ENCODE measurements at places on chromosomes 2 and 18.

- peak; percentile 85 for DNase-seq
These were observed 6.8 kb downstream of the ZFP36L2 start for GRCh38 chr2:43219383-43220228.

- DNase-seq = no peak
These were observed 68.2 kb downstream of the DCDC2C start for GRCh38 chr2:3771576-3771975.

DNA sequence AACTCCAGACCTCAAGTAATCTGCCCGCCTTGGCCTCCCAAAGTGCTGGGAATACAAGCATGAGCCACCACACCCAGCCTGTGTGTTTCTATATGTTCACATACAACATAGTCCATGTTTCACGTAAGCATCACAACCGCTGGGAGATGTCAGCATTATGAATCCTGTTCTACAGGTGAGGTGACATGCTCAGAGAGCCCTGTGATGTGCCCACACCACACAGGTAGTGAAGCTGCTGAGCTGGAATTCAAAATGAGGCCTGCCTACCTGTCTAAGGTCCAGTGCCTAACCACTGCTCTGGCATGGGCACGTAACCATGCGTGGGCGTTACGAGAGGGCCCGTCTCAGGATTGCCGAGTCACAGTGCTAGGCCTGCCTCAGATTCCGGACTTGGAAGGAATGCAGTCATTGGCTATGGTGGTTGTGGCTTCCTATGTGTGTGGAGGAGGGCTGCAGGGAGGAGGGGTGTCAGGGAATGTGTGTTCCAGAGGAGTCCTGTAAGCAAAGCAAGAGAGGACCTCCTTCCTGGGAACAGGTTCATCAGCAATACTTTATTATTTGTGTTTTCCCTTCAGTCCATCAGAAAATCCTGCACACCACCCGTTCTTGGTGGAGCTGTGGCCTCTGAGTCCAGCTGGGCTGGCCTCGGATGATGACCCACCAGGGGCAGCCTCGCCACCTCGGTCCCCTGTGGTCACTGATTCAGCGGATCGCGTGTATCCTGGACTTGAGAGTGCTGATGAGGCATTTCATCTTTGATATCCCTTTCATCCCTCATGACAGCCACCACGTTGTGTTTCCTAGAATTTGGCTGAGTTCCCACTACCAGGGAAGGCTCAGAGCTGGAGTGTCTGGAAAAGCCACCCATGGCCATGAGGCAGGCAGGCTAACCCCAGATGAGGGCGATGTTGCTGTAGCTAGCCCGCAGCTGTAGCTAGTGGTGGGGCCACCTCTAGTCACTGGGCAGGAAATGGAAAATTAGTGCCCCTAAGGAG, 31.1 kb downstream of the HK2 start:
- DNase-seq = no peak

GRCh38 chr2:218437969-218438368, 19.0 kb downstream of the VIL1 start:
- DNase-seq = no peak

GRCh38 chr2:6181525-6181924, 489.3 kb downstream of the SOX11 start:
- DNase-seq = peak; percentile 50

DNA sequence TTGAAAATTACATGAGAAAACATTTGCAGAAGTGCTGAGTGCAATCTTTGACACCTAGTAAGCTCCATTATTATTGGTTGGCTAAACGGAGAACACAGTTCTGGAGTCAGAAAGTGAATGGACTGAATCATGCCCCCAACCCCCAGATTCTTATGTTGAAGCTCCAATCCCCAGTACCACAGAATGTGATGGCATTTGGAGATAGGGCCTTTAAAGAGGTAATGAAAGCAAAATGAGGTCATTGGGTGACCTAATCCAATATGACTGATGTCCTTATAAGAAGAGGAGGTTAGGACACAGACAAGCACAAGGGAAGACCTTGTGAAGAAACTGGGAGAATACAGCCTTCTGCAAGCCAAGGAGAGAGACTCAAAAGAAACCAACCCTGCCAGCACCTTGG, 200.9 kb upstream of the EPAS1 start:
- no peak for DNase-seq

GRCh38 chr2:239904496-239904895, 120.6 kb downstream of the NDUFA10 start:
- no peak for DNase-seq

DNA sequence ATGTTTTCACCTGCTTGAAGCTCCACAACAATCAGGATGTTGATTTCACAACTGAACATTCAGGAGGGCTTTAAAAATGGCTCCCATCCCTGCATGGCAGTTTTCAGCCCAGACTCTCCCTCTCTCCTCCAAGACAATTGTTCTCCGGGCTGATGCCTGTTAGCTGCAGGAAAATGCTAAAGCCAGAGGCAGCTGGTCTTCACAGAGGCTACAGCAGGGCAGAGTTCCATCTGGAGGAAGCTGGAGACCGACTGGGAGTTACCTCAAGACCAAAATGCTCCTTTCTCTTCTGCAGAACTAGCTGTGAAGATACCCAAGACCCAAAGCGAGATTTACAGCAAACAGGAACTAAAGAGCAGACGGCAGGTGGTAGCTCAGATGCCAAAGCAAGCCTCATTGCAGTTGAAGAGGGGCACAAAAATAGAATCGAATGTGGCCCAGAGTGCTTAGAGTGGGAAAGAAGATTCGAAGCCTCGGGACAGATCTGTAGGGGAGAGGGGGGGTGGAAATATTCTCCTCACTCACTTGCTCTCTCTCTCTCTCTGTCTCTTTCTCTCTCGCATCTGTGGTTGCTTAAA, 423.6 kb downstream of the ZNF521 start:
- DNase-seq = no peak

- DNase-seq = no peak
These were observed 7.9 kb downstream of the EFHD1 start for GRCh38 chr2:232641153-232641848.

- no peak for DNase-seq
These were observed 403 bp downstream of the COL4A3 start for GRCh38 chr2:227164763-227165291.

DNA sequence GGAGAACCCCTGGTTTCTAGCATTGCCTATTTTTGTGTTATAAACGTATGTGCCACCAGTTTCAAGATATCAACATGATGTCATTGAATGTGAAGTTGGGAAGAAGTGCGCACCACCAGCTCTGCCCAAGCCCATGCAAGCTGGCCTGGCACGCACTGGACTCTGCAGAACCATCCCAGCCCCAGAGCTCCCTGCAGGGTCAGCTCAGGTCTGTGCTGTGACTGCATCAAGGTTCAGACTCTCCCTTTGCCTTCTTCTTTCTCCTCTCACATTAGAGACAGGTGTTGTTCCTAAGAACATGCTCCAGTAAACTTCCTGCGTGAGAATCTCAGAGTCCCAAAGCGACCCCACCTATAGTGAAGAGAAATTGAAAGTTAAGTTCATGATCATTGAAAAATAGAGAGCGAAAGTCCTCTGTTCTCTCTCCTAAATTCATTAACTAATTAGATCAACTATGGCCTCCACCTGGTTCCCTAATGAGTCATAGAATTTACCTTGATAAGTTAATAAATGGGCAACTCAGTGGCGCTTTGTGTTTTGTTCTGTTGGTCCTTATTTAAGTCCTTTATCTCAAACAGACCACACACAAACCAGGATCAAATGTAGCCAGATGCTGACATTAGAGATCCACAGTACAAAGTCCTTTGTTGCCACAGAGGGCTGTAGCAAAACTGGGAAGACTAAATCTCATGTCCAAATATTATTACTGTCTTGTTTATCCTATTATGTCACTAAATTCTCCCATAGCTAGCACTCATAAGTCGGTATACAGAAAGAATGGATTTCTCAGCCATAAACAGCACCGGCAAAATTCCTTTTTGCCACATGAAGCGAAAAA, 432.3 kb downstream of the STK39 start:
- DNase-seq = no peak

GRCh38 chr2:28658369-28658768, 93.3 kb upstream of the PPP1CB start:
- DNase-seq = no peak

GRCh38 chr2:117953231-117953630, 60.6 kb downstream of the CCDC93 start:
- no peak for DNase-seq

GRCh38 chr2:33215299-33215698, 261.1 kb upstream of the RASGRP3 start:
- DNase-seq = peak; percentile 78

GRCh38 chr2:207274530-207275189, 108.9 kb upstream of the KLF7 start:
- no peak for DNase-seq

GRCh38 chr2:205076405-205076804, 531.1 kb downstream of the PARD3B start:
- no peak for DNase-seq

- DNase-seq = no peak
These were observed 108.8 kb upstream of the HAAO start for GRCh38 chr2:42901076-42901640.

- DNase-seq = no peak
These were observed 50.2 kb downstream of the UNC80 start for GRCh38 chr2:209821806-209822205.

DNA sequence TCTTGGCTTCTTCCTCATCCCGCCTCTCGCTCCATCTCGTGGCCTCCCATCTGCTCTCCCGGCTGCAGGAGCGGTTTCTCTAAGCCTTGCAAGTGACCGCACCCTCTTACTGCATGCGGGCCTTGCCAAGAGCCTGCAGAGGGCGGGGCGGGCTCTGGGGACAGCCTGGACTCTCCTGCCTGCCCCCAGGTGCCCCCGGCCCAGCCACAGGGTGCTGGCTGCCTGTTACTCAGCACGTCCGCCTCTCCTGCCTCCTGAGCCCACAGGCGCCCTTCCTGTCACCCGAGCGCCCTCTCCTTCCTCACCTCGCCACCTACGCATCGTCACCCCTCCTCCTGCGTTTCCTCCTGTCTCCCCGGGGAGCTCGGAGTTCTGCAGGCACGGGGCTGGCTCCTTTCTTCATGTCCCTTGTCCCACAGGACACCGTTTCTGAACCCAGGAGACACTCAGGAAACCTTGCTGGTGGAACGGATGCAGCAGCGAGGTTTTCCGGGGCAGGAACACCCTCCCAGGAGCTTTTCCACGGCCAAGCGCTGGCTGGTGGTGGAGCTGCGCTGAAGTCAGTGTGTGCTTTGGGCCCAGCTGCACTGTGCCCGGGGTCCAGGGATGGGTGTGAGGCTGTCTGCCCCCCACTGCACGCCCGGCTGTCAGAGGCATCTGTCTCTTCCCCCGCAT, 28.5 kb downstream of the HPCAL1 start:
- no peak for DNase-seq

DNA sequence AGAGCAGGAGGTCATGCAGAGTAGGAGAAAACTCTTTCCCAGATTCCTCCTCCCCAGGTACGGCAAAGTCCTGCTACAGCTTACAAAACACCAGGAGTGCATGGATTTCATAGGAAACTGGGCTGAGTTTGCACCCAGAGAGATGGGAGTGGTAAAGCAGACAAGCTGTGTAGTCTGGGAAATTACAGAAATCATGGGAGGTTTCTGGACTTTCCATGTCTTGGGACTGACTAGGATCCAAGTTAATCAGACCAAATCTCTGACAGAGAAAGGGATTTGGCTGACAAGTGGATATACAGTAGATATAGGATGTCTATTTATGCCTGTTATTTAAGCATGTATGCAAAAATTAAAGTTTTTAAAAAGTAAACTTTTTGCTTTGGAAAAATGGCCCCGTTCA, 205.4 kb upstream of the ACVR2A start:
- no peak for DNase-seq

DNA sequence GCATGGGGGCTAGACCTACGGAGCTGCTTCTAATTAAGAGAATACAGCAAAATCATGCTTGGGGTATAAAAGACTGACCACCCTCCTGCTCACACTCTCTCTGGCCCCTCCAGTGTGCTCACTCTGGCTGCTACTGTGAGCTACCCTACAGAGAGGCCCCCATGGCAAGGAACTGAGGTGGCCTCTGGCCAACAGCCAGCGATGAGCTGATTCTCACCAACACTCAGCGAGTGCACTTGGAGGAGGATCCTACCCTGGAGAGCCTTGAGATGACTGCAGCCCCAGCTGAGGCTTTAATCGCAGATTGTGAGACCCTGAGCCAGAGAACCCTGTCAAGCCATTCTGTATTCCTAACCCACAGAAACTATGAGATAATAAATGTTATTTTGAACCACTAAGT, 88.2 kb downstream of the GFPT1 start:
- no peak for DNase-seq

DNA sequence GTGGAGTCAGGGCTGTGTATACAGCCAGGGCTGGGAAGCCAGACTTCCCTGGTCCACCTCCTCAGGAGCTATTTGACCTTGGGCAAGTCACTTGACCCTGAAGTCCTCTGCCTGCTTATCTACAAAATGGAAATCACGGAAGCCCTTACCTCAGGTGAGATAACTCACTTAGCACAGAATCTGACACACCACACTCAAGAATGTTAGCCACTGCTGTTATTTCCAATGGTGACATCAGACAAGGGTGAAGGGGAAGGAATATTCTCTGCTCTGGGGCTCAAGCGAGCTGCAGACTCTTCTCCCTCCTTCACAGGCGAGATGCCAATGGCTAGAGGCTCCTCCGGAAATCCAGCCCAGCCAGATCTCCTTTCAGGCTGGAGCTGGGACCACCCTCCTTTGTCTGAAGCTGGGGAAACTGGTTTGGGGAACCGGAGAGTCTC, 189.6 kb downstream of the HAUS1 start:
- DNase-seq = no peak

DNA sequence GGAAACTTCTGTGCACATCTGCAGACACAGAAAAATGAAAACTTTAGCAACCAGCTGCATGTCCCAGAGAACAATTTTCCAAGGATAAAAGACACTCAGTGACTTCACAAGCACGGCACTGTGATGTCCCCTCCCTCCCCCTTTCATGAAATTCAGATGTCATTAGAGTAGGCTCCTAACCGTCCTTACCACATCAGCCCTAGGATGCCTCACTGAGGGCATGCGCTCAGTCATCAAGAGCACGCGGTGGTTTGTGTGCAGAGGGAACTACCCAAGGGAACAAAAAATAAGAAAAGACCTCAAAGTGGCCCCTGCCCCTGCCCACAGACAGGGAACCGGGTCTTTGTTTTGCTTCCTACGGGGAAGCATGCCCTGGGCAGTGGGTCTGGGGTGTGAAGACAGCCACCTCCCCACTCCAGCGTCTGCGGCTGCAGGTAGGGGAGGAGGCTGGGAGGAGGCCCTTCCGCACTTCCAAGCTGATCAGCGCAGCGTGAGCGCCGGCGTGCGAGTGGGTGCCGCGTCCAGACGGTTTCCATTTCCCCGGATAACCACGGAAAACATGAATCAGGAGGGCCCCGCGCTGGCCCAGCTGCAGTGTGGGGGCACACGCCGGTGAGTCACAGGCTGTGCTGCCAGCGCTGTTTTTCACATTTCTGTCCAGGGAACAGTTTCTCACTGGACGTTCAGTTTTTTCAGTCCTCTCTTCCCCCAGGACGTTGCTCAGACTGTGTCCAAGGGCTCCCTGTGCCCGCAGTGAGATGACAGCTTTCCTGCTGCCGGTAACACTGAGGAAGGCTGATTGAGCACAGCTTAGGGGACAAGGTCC, 70.6 kb downstream of the COPS8 start:
- no peak for DNase-seq

DNA sequence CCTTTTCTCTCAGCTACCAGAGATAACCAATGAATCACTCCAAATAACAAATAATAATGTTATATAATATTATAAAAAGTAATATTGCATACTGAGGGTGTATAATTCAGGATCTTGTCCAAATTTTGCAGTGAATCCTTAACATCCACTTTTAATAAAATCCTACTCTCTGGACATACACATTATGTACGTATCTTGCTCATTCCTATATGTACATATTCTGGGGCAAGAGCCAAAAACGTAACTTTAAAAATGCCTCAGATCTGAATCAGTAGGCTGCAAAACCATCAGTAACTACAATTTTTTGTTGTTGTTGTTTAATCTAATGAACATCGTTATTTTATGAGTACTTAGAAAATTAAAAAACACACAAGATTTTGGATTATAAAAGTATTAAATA, 65.3 kb downstream of the SMAD2 start:
- no peak for DNase-seq

Measured in HFF-Myc (cell line).